ENCODE measurements at places on chromosomes 2 and 18.

GRCh38 chr18:11880586-11881304, 27.4 kb downstream of the MPPE1 start:
- DNase-seq, result no peak

- DNase-seq, result no peak
These were observed 6.6 kb upstream of the KANSL1L start for GRCh38 chr2:210177769-210178168.

- no peak for DNase-seq
These were observed 39.3 kb downstream of the AP1S3 start for GRCh38 chr2:223797811-223798721.

DNA sequence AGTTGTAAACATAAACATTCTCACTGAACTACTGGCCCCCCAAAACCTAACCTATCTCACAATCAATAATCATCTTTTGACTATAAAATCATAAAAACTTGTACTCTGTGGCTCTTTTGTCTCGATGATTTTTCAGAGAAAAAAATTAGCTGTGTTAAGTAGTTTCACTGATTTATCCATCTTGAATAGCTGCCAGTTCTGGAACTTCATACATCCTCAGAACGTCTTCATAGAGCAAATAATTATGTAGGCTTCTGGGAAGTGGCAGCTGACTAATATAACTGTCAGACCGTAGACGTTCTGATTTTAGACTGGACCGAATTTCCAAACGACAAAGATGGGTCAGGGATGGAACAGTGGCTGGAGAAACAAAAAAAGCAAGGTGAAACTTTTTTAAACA, 97.3 kb upstream of the CHAC2 start:
- no peak for DNase-seq

DNA sequence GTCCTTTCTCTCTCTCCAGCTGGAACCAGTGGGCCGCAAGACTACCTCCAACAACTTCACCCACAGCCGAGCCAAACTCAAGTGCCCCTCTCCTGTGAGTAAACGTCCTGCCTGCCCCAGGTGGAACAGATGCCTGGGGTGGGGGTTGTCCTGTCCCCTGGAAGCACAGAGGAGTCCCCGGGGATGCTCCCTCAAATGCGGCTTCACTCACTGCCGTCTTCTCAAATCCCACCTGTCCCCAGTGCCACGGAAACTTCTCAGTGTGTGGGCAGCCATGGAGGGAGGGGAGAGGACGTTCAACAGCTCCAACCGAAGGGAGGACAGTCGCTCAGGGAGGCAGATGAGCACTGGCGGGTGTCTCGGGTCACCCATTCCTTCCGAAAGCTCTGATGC, 110.7 kb upstream of the PPP1CB start:
- no peak for DNase-seq

DNA sequence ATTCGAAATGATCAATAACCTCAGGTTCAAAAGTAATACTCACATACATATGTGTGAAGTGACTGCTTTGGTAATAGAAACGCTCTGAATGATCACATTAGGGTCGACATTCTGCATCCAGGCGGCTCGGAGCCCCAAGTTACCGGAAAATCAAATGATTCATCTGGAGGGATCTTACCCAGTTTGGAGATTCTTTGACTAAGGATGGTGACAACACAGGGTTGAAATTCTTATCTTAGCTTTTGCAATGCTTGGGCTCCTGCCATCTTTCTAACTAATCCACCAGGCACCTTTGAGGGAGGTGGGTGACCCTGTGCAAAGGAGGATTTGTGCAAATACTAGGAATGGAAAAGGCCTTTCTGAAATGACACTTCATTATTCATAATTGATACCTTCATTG, 10.8 kb downstream of the GBX2 start:
- DNase-seq, result no peak

DNA sequence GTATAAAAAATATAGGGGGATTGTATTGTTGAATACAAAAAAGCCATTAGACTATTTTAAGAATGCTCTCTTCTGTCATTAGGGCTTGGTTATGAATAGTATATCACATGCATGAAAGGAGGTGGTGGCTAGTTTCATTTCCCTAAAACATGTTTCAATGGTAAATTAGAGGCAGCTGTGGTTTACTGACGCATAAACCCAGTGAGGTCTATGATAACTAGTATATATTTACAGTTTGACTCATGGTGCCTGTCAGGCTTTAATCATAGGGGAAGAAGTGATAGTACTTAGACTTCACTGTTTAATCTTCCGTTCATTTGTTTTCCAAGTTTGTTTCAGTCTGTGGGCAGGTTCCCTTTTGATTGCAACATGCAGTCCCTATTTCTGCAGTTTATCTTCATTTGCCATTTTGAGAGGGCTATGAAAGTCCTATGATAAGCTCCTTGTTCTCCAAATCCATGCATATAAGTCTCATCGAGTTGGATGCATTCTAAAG, 55.1 kb upstream of the MAP4K3 start:
- no peak for DNase-seq

GRCh38 chr2:220224691-220225543, 597.5 kb downstream of the SLC4A3 start:
- no peak for DNase-seq

DNA sequence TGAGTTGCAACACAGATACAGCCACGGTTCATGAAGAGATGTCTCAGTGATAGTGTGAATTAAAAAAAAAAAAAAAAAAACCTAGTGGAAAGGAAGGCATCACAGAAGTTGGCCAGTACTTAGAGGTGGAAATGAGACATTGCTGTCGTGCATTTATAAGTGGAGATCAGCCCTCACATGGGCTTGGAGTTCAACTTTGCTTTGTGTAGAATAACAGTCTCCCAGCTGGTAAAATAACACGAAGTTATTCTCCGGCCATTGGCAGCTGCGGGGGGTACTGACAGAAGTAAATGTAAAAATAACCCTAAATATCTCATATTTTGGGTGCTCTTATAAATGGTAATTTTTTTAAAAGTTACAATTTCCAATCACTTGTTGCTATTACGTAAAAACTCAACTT, 98.8 kb upstream of the TMEM18 start:
- DNase-seq, result no peak

DNA sequence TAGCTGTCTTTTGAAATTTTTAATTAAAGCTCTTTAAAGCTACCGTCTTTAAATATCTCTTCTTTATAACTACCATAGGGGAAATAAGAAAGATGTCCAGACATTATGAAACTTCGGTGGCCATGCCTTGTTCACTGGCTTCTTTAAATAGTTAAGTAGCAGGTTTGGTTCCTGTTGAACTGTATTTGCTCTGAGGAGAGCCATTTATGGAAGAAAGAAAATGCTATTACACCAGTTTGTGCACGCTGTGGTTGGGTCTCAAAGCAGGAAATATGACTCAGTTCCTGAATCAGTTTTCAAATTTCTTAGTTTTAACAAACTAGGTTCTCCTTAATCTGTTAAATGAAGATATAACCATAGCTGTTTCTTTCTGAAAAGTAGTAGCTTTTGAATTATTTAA, 12.2 kb downstream of the ARPC2 start:
- DNase-seq, result no peak

DNA sequence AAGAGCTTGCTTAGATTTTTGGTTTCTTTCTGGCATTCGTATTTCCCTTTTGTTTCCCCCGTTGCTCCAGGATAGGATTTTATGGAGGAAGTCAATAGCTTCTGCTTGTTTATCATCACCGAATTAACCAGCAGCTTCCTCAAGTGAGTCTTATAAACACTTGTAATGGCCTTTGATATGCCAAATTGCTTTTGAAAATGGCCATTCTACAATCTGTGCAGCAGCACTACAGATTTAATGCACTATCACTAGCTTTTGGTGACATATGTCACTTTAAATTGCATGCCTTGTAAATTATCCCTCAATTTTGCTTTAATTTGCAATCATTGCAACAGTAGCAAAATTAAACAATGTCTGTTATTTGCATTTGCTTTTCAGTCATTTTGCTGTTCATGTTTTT, 774.7 kb downstream of the METTL4 start:
- no peak for DNase-seq

DNA sequence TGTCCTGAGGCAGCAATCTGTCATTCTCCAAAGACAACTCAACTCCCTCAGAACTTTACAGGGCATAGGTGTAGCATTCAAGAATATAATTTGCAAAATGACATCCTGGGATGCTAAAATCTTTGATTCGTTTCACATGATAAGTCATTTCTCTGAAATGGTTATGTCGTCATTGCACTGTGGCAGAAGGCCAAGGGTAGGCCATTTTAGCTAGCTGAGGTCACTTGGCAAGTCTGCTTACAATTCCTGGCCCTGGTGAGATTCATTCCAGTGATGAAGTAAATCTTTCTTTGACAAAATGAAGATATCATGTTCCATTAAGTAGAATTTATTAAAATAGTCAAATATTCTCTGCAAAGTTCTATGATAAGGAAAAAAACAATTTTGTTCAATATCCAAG, 1410.3 kb upstream of the LRRTM1 start:
- DNase-seq, result no peak

DNA sequence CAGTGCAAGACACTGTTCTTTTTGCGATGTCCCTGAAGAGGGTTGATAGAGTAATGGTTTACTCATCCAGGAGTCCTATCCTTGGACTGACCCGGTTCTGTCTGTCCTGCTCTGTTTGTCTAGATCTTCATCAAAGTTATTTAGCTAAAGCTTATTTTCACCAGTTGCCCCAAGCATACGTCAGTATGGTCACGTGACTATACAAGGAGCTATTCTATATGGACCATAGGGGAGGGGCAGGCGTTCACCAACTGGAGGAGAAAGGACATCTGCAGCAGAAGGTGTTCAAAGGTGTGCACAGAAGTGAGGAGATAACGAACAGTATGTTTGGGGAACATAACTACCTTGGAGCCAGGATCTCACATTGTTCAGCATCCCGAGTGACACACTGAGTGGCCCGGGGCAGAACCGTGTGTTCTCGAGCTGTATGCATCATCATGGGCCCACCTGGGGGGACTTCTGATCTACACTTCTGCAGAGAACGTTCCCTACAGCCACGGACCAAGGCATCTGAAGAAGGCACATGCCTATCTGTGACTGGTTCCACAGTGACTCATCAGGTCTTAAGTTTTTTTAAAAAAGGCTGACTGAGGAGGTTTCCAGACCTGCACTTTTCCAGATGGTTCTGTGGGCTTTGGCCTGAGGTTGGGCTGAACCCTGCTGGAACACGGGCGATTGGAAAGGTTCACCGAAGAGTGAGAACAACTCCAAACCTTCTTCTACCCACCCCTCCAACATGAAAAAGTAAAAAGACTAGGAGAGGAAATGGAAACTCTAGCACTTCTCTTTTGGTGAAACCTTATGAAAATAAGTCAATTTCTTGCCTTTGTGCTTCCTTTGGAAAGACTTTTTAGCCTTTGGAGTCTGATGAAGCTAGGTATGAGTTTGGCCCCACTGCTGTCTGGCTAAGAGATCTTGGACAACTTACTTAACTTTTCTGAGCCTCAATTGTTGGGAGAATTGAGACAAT, 68.6 kb upstream of the YWHAQ start:
- no peak for DNase-seq

- no peak for DNase-seq
These were observed 228.0 kb upstream of the MEX3C start for GRCh38 chr18:51425475-51425874.

GRCh38 chr2:101587251-101587650, 110.3 kb upstream of the MAP4K4 start:
- DNase-seq, result no peak

DNA sequence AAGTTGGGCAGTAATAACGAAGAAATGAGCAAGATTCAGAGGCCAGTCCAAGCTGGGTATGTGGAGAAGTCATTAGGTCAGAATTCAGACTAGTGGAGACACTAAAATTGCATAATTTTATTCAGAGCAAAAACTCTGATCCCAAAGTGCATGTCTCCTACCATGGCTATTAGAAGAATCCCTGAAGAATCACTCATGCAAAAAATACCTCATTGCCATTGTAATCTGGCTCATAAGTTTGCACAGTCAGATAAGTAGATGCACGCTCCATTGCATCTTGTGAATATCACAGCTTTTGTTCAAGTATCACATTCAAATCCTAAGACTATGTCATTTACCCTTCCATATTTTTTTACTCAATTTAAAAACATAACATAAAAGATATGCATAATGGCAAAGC, 692.2 kb upstream of the KLHL29 start:
- no peak for DNase-seq

DNA sequence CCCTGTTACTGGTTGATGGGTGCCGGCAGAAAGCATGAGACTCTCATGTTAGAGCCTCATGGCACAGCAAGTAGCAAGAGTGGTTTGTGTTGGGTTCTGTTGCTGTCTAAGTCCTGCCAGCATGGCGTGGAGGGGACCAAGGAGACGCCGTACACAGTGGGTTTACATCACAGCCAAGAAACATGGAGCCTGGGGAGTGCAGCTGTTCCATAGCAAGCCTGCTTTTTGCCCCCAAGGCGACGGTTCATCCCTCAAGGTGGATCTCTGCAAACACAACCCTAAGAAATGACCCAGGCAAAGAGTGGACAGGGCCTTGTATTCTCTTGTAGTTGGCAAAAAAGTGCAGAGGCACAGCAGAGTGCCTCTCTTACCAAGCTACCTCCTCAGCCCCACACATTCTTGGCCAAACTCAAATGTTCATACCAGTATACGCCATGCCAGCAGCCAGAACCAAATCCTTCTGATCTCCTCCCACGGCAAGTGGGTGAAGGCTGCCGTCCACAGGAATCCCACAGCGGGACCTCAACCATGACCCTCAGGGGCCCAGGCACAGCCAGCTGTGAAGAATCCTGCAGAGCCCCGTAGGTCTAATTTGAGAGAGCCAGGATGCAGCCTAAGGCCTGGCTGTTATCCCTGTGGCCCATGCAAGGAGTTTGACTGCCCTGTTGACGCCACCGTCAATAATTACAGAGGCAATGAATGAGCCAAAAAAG, 19.0 kb downstream of the SNED1 start:
- DNase-seq, result no peak

DNA sequence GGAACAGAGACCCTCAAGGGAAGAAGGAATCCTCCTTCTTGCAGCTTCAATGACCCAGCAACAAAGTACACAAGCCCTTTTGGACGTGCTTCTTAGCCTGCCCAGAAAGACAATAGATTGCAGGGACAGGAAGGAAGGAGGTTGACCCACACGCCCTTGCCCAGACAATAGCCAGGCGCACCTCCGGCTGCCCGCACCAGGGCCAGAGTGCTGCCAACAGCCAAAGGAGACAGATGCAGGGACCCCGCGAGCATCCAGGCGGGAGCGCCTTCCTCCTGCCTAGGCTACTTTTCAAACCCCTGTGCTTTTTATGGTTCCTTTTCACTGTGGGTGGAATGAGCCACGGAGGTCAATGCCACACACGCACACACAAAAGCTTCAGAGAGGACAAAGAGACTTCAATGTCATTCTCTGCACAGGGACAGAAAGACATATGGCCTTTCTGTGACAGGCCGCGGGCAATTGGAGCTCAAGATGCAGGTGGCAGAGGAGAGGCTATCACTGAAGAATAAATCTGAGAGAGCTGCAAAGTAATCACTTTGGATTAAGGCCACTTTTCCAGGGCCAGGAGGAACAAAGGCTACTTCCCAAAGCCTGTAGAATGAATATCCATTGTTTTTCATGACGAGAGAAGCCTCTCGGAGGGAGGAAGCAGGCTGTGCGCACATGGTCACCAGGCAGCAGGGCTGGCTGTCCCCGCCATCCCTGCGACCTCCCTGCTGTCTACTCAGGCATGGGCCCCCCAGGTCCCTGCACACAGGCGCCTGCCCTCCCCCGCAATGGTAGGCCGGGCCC, 300.6 kb downstream of the EIPR1 start:
- no peak for DNase-seq
